ENCODE measurements at places on chromosomes 7 and 10.

DNA sequence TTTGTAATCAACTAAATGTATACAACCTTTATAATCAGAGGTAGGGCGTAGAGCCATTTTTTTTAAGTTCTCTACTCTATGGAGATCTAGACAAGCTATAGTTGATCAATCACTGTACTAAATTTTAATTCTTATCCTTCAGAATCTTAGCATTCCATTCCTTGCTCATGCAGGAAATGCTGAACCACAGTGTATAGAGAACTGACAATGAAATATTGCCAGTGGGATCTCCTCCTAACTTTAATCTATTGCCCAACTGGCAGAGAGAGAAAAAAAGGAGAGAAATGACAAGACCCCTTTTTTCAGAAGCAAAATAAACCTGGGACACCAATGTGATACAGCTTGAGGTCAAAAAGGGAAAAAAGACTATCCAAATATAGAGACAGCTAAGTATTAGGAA is 26.4 kb upstream of the PPP3CB start:
- no peak for DNase-seq

GRCh38 chr10:93378997-93379730 is 103.0 kb downstream of the MYOF start:
- DNase-seq = no peak

DNA sequence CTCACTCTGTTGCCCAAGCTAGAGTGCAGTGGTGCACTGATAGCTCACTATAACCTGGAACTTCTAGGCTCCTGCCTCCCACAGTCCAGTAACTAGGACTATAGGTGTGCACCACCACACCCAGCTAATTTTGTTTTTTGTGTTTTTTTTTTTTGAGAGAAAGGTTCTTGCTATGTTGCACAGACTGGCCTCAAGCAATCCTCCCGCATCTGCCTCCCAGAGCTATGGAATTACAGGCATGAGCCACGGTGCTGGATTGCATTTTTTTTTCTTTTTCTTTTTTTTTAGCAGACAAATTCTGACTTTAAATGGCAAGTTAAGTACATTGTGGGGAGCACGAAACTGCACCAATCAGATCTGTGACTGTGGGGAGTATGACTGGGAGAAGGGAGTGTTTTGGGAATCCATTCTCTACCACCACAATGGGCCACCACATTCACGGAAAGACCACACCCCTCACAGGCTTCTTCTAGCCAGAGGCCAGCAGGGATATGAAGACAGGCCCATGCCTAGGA is 58.1 kb upstream of the MSMB start:
- no peak for DNase-seq

DNA sequence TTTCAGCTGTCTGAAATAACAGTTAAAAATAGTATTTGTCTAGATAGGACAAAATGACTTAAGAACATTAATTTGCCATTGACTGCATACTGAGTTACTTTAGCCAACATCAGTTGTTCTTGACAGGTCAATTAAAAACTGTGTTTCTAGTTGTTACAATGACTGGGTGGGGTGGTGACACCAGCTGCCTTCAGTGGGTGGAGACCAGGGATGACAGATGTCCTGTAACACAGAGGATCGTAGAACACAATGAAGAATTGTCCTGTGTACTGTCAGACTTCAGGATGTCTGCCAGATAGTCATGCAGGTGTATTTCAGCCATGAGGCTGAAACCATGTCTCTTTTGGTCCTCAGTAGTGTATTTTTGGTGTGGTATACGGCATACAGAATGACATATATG is 24.4 kb downstream of the TRUB1 start:
- DNase-seq = no peak

- no peak for DNase-seq
Observed at GRCh38 chr7:18419456-18419855, 76.1 kb upstream of the HDAC9 start.

DNA sequence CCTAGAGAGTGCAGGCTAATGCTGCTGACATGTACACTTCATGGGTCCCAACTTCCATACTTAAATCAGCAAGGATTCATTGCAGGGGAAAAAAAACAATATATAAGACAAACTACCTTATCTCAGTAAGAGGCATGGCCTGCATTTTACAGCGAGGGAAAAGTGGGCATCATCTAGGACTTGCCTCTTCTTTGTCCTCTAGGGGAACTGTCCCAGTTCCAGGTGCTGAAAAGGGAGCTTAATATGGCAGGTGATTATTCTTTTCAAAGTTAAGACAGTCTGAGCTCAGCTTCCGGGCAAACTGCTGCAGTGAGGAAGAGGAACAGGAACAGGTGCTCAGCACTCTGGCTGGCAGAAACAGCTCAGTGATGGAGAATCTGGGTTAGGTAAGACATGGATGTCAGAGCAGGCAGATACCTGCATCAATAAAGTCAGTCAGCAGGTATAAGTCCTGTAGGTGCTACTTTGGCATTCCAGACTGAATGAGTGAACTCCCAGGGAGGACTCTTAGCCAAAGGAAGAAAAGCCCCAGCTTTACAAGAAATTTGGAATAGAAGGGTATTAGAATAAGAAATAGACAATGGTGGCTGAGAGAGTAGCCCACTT is 147.2 kb downstream of the TMEM178B start:
- DNase-seq = no peak

GRCh38 chr10:110641256-110641655 is 2.9 kb upstream of the RBM20 start:
- no peak for DNase-seq

GRCh38 chr7:1800902-1801301 is 130.8 kb downstream of the ELFN1 start:
- DNase-seq = no peak

DNA sequence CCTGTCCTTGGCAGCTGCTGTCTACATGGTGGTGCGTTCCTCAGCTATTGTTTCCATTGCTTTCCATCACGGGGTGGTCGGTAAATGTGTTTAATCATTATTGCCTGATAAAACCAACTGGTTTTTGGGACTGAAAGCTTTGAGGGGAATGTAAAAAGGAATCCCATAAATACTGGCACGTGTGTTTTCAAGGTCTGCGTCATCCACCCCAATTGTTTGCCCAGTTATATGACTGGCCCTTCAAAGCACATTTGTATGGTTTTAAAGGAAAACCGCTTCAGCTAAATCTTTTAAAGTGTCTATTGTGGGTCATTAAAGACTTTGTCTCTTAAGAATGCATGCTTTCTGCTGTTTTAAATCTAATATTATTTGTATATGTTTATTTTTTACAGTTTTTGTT is 65.0 kb downstream of the TRRAP start:
- no peak for DNase-seq

GRCh38 chr10:5976512-5977470 is 552 bp downstream of the IL15RA start:
- DNase-seq = peak; percentile 49

- DNase-seq = peak; percentile 98
Observed at GRCh38 chr7:75878769-75879611, at the start of gene RHBDD2. Gene RHBDD2 (plus strand): TSS chr7:75879034. CDS start chr7:75879083, 49 bp downstream.

- no peak for DNase-seq
Observed at GRCh38 chr7:1343551-1343950, 110.9 kb downstream of the UNCX start.

GRCh38 chr7:57868771-57869483 is 418.9 kb downstream of the ZNF716 start:
- peak; percentile 13 for DNase-seq

DNA sequence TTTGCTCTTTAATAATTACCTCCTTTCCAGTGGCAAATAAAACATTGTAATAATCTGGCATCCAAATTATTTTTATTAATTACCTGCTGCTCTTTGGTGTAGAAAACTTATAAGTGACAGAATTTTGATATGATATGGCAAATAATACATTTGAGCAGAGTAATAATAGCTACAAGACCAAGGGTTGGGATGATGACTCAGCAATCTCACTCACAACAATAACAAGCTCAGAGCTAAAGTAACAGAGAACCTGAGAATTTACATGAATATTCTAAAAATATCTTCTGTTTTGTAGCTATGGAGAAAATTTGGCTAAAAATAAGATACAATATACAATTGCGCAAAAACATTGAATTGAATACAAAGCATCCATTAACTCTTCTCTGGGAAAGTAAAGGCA is 480.8 kb upstream of the COBL start:
- no peak for DNase-seq

DNA sequence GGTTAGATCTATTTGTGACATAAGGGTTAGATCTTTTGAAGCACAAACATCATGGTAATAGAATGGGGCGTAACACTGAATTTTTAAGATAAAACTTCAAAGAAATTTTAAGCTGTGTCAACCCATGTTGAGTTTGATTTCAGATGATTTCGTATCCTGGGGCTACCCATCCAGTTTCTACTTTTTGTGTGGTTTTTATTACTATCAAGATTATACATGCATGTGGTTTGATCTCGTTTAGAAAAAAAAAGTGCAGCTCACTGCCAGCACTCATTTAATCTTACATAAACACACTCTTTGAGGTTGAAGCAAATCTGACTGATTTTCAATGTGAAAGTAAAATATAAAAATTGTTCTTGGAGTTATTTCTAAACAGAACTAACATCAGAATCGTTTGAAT is 140.8 kb upstream of the GRB10 start:
- no peak for DNase-seq

GRCh38 chr10:121064491-121064890 is 213.3 kb downstream of the WDR11 start:
- DNase-seq = no peak

DNA sequence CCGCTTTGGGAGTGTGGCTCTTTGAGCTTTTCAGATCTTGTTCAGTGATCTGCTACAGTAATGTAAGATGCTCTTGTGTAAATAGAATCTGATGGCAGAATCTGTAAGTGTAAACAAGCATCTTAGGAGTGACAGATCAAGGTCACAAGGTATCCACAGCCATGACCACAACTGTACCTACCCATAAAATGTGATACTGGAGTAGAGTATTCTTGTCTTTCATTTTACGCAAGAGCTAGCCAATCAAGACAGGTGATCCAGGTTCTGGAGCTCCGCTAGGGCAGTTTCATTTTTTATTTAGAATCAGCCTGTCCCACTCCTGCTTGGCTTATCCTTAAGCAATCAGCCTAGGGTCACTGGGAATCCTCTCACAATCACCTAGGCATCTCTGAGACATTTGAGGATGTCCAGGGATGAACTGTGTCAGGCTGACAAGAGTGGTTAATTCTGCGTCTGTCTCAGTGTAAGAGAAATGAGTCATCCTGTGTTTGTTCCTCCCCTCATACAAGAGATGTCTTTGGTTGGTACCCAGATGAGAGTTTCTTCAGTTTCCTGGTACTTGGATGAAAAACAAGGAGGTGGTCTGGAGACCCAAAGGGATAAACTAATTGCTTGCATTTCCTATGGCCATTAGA is 13.6 kb downstream of the ZNF138 start:
- DNase-seq = no peak

DNA sequence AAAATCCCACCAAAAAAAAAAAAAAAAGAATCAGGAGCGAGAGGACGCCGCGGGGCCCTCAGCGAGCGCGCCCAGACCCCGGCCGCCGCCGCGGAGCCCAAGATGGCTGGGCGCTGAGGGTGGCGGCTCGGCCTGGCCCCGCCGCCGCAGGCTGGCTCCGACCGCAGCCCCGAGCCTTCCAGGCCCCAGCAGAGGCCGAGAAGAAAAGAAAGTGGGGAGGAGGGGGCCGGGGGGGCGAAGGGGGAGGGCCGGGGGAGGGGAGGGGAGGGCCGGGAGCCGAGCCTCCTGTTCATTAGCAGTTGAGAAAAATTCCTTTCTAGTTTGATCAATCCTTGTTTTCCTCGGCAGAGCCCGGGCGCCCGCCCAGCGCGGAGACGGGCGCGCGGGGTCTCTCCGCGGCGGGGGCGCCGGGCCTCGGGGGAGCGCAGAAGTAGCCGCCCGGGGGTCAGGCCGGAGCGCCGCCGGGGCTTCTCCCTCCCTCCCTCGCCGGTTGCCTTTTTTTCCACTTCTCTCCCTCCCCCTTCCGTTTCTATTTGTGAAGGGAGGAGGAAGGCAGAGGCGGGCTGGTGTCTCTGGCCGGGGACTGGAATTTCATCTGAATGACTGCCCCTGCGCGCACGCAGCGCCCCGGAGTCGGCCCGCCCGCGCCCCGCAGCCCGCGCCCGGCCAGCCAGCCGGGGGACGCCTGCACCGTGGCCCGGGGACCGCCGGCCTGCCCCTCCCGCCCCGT is 778 bp upstream of the TRIM8 start:
- peak; percentile 85 for DNase-seq

DNA sequence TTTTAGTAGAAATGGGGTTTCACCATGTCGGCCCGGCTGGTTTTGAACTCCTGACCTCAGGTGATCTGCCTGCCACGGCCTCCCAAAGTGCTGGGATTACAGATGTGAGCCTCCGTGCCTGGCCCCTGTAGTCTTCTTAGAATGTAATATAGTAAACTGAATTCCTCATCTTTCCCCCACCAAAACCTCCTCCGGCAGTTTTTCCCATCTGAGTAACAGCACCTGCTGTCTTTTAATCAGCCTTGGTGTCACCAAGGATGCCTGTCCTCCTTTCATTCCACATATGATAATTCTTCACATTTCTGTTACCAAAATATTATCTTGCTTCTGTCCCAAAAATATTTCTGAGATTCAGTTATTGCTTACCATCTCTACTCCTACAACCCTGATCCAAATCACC is 80.2 kb downstream of the ZEB1 start:
- no peak for DNase-seq

- DNase-seq = no peak
Observed at GRCh38 chr7:98178762-98179490, 32.3 kb upstream of the BHLHA15 start.

DNA sequence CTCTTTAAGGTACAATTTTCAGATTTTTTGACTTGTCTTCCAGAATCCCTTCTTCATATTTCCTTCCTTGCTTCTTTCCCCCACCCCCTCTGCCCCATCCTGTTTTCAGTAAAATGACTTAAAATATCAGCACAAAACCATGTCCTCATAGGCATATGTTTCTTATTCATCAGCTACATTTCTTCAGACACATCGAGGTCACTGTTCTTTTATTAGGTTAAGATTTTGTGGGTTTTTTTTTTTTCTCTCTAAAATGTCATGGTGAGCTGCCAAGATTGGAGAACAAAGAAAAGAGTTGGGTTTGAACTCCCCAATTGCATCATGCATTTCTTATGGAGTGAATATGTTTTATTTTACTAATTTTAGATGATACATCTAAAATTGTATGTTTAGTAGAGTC is 35.8 kb downstream of the LAMB4 start:
- no peak for DNase-seq

DNA sequence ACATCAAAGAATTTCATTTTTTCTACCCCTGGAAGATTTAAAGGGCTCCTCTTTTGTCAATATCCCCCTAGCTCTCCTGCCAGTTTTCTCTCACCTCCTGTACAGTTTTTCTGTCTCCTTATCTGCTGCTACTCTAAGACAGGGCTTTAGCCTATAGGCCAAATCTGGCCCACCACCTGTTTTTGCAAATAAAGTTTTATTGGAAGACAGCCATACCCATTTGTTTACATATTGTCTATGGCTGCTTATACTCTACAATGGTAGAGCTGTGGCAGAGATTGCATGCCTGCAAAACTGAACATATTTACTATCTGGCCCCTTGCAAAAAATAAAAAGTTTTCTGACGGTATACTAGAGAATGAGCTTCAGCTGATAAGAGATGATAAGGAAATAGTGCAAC is 37.4 kb upstream of the GARS1 start:
- no peak for DNase-seq

Measured in right forelimb (tissue), 1 donor.